Activated T-cell treated with anti-CD3 and anti-CD28 coated beads, Interleukin-2, amount 50 U/mL, for 48 hours (primary cell): ENCODE measurements at places on chromosomes 2 and 18.

GRCh38 chr18:60246606-60247005 is 126.0 kb downstream of the MC4R start:
- no peak for DNase-seq

DNA sequence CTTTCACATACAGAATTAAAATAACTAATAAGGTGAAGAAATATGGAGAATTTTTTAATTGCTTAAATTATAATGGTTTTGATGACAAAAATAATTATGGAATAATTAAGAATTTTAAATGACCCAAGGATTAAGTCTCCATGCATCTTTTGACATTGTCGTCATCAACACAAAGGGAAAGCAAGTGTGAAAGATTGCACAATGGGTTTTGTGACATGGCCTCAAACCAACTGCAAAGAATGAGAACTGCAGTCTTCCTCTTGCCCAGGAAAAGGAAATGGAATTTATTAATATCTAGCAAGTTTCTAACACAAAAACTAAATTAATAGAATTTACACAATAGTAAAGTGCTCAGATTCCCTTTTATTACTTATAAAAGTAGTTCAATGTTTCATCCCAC is 329.1 kb upstream of the PKDCC start:
- no peak for DNase-seq

DNA sequence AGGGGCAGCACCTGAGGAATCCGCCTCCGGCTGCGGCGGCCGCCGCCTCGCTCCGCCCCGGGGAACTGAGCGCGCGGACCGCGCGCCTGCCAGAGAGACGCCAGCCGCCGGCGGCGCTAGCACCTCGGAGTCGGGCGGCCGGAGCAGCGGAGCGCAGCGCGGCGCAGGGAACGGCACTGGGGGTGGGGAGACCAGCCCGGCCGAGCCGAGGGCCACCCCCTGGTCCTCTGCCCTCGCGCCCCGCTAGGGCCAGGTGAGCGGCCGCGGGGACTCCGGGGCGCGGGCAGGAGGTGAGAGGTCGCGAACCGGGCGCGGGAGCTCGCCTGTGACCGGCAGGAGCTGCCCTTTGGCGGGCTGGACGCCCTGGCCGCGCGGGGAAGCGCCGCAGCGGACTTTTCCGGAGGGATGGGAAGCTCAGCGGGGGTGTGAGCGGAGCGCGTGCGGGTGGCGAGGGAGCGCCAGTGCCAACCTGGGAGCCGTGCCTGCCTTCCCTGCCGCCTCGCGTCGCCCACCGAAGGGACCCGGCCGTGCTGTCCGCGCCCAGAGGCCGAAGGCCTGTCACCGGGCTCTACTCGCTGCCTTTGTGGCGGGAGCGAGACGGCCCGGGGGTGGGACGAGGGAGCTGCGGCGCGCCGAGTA is at the start of gene GREB1L:
Gene GREB1L, plus strand, starts transcription at position 92 of the 639 bp plus-strand sequence. CDS start 141,287 bp downstream, outside the sequence.
- peak; percentile 44 for DNase-seq

- DNase-seq: no peak
Measured at GRCh38 chr18:60534538-60534937, 162.0 kb upstream of the MC4R start.

DNA sequence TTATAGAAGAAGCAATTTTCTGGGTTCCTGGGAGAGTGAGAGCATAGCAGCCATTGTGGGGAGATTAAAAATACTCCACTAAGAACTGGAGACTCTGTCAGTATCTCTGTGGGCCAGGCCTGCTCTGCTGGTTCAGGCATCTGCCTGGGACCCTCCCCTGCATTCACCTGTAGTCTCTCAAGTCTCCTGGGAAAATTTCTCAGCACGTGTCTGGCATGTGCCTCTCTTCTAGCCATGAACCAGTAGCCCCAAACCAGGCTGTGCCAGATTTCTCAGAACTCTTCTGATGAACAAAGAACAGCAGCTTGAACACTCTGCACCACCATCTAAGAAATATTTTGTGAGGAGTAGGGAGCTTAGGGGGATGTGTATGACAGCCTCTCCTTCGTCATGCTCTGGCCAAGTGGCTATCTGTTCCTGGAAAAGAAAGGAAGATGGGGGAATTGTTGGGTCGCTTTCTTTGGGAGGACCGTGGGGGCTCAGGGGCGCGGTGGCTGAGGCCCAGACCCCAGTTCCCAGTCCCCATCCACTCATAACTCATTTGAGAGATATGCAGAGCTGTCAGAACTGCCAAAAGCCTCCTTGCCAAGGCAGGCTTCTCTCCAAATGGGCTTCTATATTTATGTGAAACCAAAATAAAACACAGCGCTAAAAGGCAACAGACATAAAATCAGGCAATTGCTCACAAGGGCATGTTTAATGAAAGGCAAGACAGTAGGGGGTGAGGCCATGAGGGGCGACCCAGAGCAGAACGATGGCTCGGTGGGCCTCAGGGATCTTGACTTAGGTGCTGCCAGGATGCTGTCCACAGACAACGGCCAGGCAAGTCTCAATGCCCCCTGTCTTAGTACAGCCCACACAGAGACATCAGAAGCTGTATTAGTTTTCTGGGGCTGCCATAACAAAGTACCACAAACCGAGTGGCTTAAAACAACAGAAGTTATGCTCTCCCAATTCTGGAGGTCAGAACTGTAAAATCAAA is 114.7 kb upstream of the TNP1 start:
- no peak for DNase-seq

GRCh38 chr18:9441061-9441460 is 34.3 kb upstream of the RALBP1 start:
- no peak for DNase-seq

DNA sequence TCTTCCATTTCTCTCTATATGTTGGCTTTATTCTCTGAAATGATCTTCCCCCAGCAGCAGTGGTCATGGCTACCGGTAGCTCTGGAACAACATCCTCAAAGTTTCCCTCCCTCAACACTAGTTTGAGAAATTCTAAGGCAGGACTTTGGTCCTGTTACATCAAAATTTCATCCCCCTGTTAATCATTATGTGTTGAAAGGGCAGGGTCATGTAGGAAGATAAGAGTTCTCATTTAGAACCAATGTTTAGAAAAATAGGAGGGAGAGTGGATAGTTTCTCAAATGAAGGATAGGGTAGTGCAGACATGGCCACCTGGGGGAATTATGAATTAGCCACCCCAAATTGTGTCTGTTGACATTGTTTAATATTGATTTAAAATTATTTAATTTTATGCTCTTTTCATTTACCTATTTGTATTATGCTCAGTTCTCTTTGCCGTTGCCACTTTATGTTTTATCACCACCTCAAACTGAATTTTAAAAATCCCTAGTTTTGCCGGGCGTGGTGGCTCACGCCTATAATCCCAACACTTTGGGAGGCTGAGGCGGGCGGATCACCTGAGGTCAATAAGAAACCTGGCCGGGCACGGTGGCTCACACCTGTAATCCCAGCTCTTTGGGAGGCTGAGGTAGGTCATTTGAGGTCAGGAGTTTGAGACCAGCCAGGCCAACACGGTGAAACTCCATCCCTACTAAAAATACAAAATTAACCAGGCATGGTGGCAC is 22.3 kb downstream of the EML4 start:
- DNase-seq: no peak

DNA sequence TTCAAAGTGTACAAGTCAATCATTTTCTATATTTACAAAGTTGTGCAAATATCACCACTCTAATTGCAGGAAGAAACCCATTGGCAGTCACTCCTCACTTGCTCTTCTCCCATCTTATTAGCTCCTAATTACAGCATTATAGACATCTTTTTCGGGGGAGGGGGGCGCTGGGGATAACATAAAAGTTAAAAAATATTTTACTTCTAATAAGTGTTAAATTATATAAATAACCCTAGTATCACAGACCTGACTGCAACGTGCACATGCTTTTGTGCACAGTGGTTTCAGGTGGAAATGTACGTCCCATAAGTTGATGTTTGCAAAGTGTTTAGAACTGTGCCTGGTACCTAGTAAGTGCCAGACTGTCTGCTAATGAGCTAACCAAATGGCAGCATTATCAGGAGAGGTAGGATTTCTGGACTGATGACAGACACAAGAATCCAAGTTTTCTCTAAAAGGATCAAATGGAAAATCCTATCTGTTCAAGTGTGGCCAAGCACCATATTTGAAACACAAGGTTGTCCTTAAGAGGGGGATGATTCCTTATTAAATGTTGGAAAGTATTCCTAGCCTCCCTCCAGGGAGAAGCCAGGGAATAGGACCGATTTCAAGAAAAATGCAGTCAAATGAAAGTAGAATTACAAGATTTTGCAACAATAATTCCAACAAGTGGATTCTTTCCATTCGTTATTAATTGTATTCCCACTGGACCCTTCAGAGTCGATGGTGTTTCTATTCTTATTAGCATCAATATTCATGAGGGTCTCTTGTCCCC is 70.0 kb downstream of the ACKR3 start:
- DNase-seq: no peak

- no peak for DNase-seq
Measured at GRCh38 chr18:47847635-47848034, 82.8 kb downstream of the SMAD2 start.

DNA sequence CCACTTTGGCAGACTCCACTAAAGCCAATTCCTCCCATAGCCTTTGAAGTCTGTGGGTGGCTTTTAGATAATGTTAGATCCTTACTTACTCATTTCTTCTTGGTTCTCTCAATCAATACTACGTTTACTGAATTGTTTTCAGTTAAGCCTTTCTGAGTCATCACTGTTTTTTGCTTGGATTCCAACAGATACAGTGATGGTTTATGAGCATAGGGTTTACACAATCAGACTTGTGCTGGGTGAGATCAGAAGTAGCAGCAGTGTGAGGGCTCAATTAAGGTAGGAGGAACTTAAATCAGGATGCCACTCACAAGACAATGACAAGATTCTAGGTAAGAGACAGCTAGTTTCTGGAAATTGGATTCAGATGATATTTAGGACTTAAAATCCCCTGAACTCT is 297.7 kb upstream of the DOK6 start:
- no peak for DNase-seq

GRCh38 chr2:233072838-233073237 is 12.7 kb downstream of the INPP5D start:
- no peak for DNase-seq

DNA sequence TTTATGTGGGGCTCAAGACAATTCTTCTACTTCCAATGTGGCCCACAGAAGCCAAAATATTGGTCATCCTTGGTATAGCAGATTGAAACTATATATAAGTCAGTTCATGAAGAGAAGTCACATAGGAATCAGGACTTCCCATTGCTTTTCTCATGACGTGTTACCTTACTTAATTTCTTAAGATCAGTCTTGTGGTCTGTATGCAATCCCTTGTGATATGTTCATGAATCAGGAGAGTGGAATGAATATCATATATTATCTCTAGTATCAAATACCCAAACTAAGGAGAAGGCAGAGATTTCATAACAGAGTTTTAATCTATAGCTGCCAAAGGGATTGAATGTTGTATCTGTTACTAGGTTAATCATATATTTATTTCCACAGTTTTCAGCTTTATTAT is 1390.4 kb downstream of the SUCLG1 start:
- no peak for DNase-seq

DNA sequence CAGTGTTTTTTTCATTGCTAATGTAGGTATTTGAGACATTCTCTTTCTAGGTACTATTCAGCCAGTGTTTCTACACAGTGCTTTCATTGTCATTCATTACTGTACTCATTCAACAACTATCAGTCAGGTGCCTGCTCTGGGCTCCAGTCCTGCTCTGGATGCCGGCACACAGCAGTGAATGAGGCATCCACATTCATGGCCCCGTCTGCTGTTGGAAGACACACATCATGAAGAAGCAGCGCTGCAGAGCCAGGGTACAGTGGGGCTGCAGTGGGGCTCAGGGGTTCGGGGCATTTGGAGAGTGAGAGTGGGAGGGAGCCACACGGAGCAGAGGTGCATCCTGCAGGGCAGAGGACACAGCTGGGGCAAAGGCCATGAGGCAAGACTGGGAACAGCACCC is 737.2 kb upstream of the RAB6C start:
- no peak for DNase-seq

- DNase-seq: no peak
Measured at GRCh38 chr2:95670686-95671085, 78.9 kb downstream of the TRIM43 start.

DNA sequence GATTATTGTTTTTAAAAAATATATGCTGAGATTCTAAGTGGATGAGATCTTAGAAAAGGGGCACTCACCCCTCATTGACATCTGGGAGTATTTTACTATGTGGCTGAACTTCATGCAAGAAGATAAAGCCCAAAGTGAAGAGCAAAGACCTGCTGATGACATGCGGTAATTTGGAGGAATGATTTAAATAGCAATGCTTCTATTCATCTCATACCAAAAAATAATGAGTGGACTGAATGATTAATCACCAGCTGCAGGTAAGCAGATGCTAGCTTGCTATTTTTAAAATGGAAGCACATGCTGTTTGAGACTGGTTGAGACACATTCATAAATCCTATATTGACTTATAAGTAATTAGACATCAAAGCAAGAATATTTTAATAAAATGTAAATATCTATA is 12.7 kb upstream of the CDK15 start:
- no peak for DNase-seq

- DNase-seq: no peak
Measured at GRCh38 chr2:211479536-211480150, 923.2 kb downstream of the CPS1 start.

DNA sequence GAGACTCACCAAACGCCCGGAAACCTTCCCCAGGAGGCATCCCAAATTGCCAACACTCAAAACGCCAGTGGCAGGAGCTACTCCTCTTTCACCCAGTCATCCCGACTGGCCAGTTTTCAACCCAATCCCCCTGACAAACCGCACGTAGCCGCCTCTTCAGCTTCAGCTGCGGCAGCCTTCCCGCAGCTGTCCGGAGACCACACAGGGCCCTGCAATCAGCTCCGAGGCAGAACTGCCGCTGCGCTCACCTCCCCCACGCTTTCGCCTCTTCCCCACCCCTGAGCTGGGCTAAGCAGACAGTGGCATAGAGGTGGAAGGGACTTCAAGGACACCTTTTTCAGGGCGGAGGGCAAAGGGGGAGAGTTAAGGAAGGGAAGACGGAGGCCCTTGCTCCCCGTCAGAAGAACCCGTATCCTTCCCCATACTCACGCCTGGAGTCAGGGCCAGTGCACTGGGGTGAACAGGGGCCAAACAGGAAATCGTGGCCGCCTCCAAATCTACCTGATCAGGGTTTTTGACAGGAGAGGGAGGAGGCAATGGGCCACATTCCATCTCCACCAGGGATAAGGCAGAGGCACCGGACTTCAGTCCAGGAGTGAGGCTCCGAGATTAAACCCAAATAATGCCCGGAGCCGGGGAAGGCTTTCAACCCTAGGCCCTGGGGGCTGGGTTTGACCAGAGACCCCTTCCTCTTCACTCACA is 16.9 kb downstream of the CYP26B1 start:
- no peak for DNase-seq

DNA sequence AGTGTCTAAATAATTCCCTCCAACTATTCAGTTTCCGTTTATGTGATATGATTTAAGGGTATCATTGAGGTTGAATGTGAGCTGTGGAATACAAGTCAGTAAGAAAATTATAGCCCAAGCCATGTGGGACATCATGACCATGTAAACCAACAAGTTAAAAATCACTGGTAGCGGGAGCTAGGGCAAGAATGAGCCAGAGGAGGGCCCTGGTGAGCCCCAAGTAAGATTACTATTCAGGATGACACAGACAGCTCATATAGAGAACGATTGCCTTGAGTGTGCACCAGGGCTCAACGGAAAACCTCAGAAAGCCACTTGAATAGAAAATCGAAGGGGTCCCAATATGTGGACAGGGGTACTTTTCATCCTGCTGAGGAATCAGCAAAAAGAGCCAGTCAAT is 87.8 kb upstream of the RBMS1 start:
- DNase-seq: no peak

GRCh38 chr2:40439473-40439872 is 12.4 kb downstream of the SLC8A1 start:
- no peak for DNase-seq

GRCh38 chr18:44844486-44844885 is 163.8 kb downstream of the SETBP1 start:
- no peak for DNase-seq
